ENCODE measurements at places on chromosomes 12 and 14.

DNA sequence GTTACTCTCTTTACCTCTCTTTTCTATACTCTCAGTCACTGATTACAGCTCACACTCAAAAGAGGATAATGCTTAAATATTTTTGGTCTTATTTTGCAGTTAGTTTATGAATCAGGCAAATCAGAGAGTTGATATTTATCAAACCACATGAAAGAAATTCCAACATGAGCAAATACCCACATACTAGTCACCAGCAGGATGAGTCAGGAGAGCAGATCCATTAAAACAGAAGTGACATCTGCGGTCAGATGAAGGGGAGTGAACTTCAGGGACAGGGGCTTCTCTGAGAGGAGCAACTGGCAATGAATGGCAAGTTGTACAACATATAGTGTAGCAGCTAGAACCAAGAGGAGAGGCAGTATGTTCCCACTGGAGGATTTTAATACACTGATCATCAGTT, 258.7 kb downstream of the SYT10 start:
- DNase-seq: no peak

GRCh38 chr14:25411781-25412757, 362.1 kb upstream of the STXBP6 start:
- DNase-seq: no peak

DNA sequence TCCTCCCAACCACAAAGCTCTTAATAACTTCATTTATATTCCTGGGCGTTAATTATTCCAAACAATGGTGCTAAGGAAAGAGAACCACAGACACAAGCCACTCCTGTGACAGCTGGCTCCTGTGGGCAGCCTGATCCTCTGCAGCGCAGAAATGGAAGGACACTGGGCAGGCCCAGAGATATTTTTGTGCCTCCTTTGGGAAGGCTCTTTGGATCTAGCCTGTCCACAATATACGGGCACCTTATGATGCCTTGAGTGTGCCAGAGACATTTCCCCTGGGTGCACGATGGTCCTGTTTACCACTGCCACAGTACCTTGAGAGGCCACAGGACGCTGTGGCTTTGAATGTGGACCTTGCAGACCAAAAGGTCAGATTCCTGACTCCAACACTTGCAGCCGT, 2.1 kb downstream of the ASB2 start:
- no peak for DNase-seq

GRCh38 chr12:51403159-51403558, 12.0 kb upstream of the GALNT6 start:
- no peak for DNase-seq

DNA sequence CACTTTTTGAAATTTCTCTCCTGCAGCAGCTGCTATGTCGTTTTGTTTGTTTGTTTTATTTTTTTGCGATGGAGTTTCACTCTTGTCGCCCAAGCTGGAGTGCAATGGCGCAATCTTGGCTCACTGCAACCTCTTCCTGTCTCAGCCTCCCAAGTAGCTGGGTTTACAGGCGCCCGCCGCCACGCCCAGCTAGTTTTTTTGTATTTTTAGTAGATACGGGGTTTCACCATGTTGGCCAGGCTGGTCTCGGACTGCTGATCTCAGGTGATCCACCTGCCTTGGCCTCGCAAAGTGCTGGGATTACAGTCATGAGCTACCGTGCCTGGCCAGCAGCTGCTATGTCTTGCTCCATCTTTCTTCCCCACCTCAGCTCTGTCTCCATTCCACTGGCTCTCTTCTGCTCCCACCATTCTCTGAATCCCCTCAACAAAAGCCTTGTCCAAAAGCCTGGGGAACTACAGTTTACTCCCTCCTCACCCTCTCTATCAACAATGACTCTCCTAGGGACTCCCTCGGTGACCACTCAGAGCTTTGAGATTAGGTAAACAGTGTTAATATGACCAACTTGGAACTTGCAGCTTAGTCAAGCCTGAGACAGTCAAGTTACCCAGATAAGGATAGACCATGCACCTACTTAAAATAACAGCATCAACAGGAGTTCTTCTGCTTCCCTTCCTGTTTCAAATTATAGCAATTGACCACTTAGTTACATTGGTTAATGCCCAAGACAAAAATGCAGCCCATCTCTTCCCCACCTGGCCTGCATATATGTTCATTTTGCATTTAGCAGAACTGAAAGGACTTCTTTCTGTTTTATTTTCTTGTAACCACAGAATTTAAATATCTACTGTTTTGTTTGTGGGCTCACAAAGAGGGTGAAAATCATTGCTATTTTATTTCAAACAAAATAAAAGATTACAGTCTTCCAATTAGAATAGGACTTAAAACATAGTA, 189.0 kb upstream of the AMIGO2 start:
- no peak for DNase-seq

GRCh38 chr12:124452576-124453331, 114.7 kb downstream of the NCOR2 start:
- no peak for DNase-seq

Measured in stimulated activated naive CD4-positive, alpha-beta T cell treated with Interleukin-2 at 50 U/mL for 16 hours (primary cell).